Nucleus accumbens (tissue), 56 donors: ENCODE measurements at places on chromosomes 5 and 9.

DNA sequence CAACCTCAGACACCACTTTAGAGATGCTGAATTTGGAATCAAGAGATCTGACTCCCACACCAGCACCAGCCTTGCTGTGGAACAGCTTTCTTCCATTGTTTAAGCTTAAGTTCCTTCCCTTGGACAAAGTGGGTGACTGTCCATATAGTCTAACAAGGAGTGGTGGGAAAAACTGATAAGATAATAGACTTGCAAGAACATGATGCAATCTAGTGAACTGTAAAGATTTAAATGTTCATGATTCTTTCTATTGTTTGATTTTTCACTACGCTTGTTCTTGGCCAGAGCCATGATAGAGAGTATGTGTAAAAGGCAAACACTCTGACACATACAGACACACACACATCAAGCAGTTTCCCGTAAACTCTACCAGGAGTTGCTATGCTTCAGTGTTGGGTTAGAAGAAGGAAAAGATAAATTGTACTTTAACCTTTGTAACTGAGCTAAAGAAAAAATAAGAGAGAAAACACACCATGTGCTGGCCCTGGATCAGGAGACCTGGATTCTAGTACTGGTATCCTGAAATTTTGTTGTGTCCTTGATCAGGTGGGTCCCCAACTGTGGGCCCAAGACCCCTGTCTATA, 94.3 kb downstream of the PAPPA start:
- no peak for DNase-seq

DNA sequence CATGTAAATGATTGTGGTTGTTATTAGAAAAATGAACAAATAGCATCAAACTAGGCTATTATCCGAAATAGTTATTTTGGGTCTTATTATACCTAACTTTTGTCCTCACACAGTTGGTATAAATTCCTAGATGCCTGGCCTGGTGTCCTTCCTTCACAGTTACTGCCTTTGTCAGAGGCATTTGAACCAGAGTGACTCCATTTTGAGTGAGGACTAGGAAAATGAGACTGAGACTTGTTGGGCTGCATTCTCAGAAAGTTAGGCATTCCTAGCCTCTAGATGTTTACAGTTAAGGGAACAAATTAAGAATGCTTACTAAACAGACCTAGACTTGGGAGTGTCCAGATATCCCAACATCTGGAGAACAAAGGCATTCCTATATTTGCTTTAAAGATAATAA, 283.5 kb upstream of the C9orf72 start:
- DNase-seq = no peak

DNA sequence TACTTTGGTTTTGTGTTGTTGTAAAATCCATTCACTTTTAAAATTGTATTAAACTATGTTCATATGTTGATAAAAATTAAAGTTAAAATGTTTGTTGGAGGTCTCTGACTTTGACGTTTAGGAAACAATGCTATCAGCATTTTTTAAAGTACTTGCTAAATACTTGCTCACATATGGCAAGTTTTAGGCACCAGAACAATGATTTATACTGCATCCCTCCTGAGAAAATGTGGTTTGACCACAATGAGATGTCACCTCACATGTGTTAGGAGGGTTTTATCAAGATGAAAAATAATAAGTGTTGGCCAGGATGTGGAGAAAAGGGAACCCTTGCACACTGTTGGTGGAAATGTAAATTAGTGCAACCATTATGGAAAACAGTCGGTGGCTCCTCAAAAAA, 180.8 kb downstream of the HSD17B3 start:
- DNase-seq = no peak

DNA sequence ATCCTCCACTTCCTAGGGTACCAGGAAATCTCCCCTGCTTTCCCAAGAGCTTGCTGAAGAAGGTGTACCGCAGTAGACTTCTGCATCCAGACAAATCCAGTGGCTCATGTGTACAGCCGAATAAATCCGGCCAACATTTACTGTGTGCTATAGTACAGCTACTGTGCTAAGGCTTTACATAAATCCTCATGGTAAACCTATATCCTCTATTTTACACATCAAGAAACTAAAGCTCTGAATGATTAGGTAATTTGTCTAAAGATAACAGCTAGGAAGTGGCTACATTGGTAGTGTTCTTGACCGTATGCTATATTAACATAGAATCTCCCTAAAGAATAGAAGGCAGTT, 511 bp upstream of the WDR41 start:
- no peak for DNase-seq

- DNase-seq = no peak
Observed at GRCh38 chr5:147397616-147398015, 112.3 kb downstream of the DPYSL3 start.

- no peak for DNase-seq
Observed at GRCh38 chr9:84481231-84481630, 140.7 kb upstream of the SLC28A3 start.
